Fibroblast of mammary gland (primary cell): ENCODE measurements at places on chromosomes 4 and X.

DNA sequence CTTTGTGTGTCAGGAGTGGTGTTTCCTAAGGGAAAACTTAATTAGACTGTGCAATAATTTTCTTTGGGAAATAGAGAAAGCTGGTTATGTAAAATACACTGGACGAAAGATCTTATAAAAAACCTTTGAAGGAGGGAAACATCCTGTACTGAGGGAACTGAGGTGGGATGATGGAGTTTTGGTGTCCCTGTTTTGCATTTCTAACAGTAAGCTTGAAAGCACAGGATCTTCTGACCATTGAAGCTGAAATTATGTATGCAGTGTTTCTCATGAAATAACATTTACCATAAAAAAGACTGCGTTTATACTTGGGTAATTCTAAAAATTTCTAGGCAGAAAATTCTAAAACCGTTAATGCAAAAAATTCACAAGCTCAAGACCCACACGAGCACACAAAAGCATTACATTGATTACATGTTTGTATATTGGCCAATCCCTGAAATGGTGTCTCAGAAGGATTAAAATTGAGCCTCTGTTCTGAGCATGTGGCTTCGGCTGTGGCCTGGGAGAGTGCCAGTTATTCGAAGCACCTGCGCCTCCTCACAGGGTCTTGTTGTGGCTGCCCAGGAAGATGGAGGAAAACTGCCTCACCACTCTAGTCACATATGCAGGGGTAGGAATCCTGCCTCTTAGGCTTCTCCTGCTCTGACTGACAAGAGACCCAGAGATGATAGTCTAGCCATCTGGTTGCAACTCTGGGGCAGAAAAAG lies 49.5 kb downstream of the JADE3 start:
- no peak for DNase-seq

- peak; percentile 35 for DNase-seq
Observed at GRCh38 chr4:173167758-173168395, 734 bp upstream of the GALNT7 start.

DNA sequence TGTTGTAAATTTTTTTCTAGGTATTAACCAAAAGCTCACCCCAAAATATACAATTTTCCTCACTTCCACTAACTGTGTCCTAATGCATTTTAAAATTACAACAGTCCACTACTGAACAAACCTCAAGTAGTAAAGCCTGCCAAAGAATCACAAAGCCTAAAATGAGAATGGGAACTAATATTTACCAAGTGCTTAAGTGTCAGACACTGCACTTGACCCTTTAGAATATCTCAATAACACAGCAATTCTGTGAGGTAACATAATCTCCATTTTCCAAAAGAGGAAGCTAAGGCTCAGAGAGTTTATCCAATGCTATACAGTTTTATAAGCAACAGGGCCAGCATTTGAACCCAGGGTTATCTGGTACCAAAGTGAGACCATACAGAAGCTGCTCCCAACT lies 4.9 kb downstream of the SLC9A7 start:
- DNase-seq: no peak

DNA sequence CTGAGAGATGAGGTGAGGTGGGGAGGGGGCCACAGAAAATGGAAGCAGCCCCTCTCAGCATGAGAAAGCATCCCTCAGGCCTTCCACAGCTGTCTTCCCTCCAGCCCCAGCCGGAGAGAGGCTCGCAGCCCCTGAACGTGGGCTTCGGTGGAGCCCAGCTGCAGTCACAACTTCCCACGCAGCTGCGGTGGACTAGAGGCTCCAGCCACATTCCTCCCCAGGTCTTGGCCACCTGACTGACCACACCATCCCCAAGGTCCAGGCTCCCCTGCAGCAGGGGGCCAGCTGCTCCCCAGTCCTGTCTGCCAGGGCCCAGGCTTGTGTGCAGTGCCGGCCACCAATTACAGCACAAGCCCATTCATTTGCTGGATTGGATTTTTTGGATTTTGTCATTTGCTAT lies 212.3 kb upstream of the BCOR start:
- no peak for DNase-seq

DNA sequence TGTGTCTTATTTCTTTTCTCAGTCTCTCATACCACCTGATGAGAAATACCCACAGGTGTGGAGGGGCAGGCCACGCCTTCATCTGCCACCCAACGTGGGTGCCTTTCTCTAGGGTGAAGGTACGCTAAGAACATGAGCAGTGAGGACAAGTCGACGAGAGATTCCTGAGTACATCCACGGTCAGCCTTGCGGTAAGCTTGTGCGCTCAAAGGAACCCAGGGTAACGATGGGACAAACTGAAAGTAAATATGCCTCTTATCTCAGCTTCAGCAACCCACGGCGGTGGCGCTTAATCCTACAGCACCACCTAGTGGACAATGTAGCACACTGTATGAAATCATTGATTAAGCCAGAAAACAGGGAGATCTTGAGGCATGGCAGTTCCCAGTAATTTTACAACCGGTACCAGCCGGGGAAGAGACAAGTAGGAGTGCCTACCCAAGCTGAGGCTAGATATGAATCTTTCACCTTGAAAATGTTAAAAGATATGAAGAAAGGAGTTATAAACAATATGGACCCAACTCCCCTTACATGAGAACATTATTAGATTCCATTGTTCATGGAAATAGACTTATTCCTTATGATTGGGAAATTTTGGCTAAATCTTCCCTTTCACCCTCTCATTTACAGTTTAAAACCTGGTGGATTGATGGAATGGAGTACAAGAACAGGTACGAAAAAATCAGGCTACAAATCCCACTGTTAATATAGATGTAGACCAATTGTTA lies 63.0 kb downstream of the ZNF732 start:
- peak; percentile 52 for DNase-seq

GRCh38 chr4:88527787-88528186 lies 4.2 kb upstream of the PYURF start:
- DNase-seq: no peak

- DNase-seq: no peak
Observed at GRCh38 chr4:154983714-154984113, 202.6 kb downstream of the RBM46 start.

- DNase-seq: peak; percentile 96
Observed at GRCh38 chr4:15893962-15894361, 44.6 kb downstream of the FGFBP1 start.

GRCh38 chr4:187612301-187612700 lies 383.3 kb upstream of the ZFP42 start:
- DNase-seq: peak; percentile 49

GRCh38 chrX:96447161-96447560 lies 237.5 kb upstream of the DIAPH2 start:
- DNase-seq: no peak

- no peak for DNase-seq
Observed at GRCh38 chr4:26871611-26872010, 11.0 kb downstream of the STIM2 start.

GRCh38 chr4:24988776-24989175 lies 42.0 kb downstream of the LGI2 start:
- DNase-seq: peak; percentile 62

DNA sequence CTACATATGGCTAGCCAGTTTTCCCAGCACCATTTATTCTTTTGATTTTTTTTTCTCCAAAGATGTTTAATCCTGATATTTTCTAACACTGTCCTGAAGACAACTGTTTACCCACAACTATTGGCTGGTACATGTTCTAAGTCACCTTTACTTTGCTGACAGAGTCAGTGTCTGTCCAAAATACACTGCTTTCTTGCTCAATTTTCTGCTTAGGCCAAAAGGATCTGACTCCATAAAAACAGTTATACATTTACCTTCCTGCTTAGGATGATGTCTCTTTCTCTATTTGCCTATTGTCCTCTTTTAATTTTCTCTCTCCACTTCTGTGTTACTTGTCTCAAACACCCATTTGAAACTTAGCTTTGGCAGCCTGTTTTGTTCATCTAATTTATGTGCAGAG lies 3.2 kb downstream of the ADH1C start:
- DNase-seq: no peak

GRCh38 chrX:13028871-13029636 lies 15.4 kb downstream of the FAM9C start:
- DNase-seq: peak; percentile 30

- no peak for DNase-seq
Observed at GRCh38 chr4:89214308-89214707, 93.3 kb downstream of the GPRIN3 start.

- peak; percentile 26 for DNase-seq
Observed at GRCh38 chr4:54378461-54378860, 149.4 kb downstream of the PDGFRA start.

- no peak for DNase-seq
Observed at GRCh38 chr4:120771907-120772306, 150.6 kb downstream of the PRDM5 start.

DNA sequence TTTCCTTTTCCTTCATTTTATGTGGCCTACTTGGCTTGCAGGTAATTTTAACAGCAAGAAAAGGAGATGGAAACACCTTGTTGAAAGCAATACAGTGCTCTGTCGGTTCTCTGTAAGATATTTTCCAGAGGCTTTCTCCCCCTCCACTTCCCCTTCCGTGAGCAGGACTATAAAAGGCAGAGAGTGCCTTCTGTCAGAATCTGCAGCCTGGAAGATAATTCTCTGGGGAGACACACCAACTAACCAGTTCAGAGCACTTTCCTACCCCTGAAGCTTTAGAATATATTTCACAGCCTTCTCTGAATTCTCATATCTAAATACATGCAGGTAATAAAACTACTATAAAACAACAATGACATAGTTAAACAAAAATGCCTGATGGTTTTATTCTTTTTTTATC lies 141.1 kb downstream of the IDS start:
- no peak for DNase-seq

DNA sequence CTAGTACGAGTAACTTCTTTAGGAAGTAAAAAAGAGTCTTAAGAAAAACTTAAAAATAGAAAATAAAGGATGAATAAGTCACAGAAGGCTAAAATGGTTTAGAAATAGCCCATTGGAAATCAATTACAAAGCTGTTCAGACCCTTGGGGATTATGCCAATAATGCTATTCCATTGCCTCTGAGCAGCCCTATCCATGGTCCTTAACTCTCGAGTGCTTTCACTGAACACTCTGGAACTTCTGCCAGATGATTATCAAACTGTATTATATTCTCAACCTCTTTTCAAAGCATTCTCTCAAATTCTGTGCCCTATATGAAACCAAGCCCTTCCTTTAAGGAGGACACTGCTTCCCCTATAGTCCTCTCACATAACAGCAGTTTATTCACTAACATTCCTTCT lies 17.0 kb downstream of the SLC9B1 start:
- DNase-seq: peak; percentile 37

DNA sequence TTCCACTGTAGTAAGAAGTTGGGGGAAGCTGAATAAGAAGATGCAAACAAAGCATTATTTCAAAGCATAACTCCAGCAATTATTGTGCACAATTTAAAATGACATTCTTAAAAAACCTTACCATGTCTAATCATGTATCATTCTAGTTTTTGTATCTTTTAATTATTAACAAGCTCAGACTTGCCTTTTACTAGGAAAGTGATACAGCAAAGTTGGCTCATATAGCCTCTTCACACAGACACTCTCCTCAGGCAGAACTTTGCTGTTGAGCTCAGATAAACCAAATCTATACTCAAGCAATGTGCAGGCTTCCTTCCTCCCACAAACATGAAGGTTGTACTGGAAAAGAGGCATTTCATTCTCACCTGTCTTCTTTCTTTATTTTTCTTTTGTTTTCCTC lies 358.7 kb upstream of the EMCN start:
- no peak for DNase-seq

- DNase-seq: no peak
Observed at GRCh38 chr4:68951806-68952585, 392 bp upstream of the UGT2A3 start.

GRCh38 chr4:111556141-111556781 lies 589.0 kb upstream of the FAM241A start:
- peak; percentile 56 for DNase-seq

- peak; percentile 78 for DNase-seq
Observed at GRCh38 chrX:154730253-154730891, 20.5 kb downstream of the GAB3 start.

DNA sequence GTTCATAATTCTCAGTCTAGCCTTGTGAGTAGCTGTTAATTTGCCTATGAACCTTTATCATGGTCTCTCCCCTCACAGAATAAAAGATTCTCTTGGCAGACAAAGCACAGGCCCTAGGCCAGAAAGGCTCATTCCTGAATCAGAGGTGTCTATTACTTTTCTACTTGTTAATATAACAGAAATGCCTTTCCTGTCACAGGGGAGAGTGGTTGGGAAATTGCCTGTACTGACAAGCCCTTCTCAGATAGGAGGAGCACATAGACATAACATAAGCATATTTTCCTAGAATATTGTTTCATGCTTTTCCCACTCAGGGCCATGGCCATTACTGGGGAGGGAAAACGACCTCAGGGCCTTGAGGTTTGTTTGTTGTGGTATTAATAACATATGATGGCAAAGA lies 308.3 kb downstream of the BMPR1B start:
- DNase-seq: no peak

DNA sequence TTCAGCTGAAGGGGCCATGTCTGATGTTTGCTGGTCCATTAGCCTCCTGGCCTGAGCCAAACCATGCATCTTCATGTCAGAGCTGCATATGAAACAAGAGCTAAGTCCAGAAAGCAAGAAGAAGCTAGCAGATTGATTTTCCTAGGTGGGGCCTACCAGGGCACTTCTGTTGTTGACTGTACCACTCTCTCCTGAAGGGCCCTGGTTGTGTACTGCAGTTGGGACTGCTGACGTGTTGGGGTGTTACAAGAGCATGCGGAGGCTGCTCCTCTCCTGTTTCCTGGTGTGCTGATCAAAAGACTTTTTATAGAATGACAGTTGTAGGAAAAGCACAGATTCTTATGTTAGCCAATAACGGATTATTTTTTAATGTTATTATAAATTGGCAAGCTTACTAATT lies 145.1 kb downstream of the TBL1X start:
- no peak for DNase-seq

DNA sequence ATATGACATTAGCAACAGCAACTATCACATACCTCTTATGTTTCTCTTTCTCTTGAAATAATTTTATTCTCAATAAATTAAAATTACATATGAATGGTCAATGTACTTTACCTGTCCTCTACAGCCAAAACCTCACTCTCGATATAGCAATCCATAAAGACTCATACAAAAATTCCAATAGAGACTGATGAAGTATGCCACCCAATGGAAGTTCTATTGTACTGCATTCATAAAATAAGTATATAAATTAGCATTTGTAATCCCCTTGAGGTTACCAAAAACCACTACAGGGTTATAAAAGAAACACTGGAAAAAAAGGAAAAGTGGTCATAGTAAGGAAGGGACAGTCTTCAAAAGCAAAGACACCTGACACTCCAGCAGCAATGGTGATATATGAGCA lies 32.8 kb downstream of the CLDN2 start:
- DNase-seq: peak; percentile 41
